Epithelial cell of proximal tubule (primary cell): ENCODE measurements at places on chromosomes 7 and 10. TPM values are rescaled to one million over a fixed set of nuclear protein-coding genes. Genes with fewer than 3 reads are reported as not detected.

Gene SLC25A28
- total RNA-seq: 3.1 and 8.3 TPM in 2 replicates

Gene HECTD2
- 3.7 and 4.1 TPM in 2 replicates for total RNA-seq

Gene RAPGEF5
- total RNA-seq: 2.3 and 8.3 TPM in 2 replicates

Gene ZNF804B
- not detected in 2 replicates for total RNA-seq

Gene PILRA
- not detected in 2 replicates for total RNA-seq

Gene CRTAC1
- 0.06 TPM in 1 of 2 replicates, not detected in the other for total RNA-seq

Gene SYNPO2L
- not detected in 2 replicates for total RNA-seq

Gene PODXL
- total RNA-seq: 11.4 and 26.3 TPM in 2 replicates

Gene OPN1SW
- total RNA-seq: not detected in 2 replicates

Gene LIPJ
- not detected in 2 replicates for total RNA-seq

Gene SRI
- total RNA-seq: 92.0 and 154 TPM in 2 replicates

Gene GPR26
- not detected in 2 replicates for total RNA-seq

Gene ASB15
- total RNA-seq: not detected in 2 replicates

Gene SPACDR
- 0.65 TPM in 1 of 2 replicates, not detected in the other for total RNA-seq

Gene GIMAP2
- total RNA-seq: 0.07 TPM in 1 of 2 replicates, not detected in the other

Gene AKR1B15
- total RNA-seq: not detected in 2 replicates

Gene SUFU
- total RNA-seq: 4.4 and 6.2 TPM in 2 replicates

Gene TMEM273
- total RNA-seq: not detected in 2 replicates

Gene GPR15LG
- total RNA-seq: 1.0 TPM in 1 of 2 replicates, not detected in the other

Gene UNC5B
- 0.63 and 0.65 TPM in 2 replicates for total RNA-seq

Gene SYCE1
- not detected in 2 replicates for total RNA-seq

Gene TEX36
- total RNA-seq: not detected in 2 replicates

Gene GJC3
- total RNA-seq: not detected in 2 replicates

Gene LFNG
- total RNA-seq: 32.1 and 37.0 TPM in 2 replicates

Gene LDB3
- total RNA-seq: not detected in 2 replicates

Gene GIMAP8
- total RNA-seq: not detected in 2 replicates

Gene UPK3BL1
- total RNA-seq: 12.1 and 17.3 TPM in 2 replicates

Gene LLCFC1
- not detected in 2 replicates for total RNA-seq
